ENCODE measurements at places on chromosomes 16 and 17.

DNA sequence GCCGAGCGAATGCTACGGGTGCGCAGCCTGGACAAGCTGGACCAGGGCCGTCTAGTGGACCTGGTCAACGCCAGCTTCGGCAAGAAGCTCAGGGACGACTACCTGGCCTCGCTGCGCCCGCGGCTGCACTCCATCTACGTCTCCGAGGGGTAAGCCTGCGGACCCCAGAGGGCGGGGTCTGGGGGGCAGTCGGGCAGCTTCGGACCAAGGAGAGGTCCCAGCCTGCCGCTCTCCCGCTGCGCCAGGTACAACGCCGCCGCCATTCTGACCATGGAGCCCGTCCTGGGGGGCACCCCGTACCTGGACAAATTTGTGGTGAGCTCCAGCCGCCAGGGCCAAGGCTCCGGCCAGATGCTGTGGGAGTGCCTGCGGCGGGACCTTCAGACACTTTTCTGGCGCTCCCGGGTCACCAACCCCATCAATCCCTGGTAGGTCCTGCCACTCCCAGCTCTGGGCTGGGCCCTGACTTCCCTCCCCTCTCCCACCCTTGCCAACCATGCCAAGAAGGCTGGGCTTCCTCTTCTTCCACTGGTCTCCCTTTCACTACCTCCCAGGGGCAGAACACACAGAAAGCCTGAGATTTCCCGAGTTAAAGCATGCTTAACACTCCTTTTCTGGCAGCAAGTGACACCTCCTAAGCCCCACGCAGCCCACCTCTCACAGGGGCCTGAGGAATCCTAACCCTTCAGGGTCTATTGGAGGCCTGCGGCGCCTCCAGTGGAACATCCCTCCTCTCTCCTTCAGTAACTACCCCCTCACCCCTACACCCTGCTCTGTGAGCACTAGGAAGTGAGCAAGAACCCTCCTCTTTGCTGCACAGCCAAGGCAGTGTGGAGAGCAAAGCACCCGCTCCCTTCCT is 3.2 kb downstream of the NAGS start:
- peak; percentile 23 for DNase-seq

- no peak for DNase-seq
Measured at GRCh38 chr17:57121308-57122042, 36.4 kb downstream of the AKAP1 start.

- no peak for DNase-seq
Measured at GRCh38 chr17:43628089-43628650, 33.6 kb downstream of the MEOX1 start.

GRCh38 chr16:51225878-51226277 is 74.8 kb upstream of the SALL1 start:
- no peak for DNase-seq

DNA sequence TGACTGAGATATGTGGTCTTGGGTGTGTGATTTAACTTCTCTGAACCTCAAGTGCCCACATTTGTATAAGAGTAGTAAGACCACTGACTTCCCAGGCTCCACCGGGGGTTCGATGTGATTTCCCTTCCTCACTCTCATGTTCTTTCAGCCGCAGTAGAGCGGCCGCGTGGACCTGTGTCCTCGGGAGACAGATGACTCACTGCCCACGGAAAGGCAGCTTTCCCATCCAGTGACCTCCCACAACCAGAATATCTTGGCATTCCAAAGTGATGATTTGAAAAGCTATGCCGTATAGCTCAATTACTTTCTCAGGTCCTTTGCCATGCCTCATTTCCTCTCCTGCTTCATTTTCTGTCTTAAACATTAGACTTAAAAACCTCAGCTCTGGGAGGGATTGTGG is 73.6 kb downstream of the IL21R start:
- no peak for DNase-seq

GRCh38 chr17:30378825-30379302 is at the start of gene CPD:
TSS of gene CPD (plus strand) at chr17:30378927. CDS start at chr17:30378981, 54 bp downstream.
- peak; percentile 98 for DNase-seq

- no peak for DNase-seq
Measured at GRCh38 chr16:68332411-68333121, 21.7 kb downstream of the PRMT7 start.

DNA sequence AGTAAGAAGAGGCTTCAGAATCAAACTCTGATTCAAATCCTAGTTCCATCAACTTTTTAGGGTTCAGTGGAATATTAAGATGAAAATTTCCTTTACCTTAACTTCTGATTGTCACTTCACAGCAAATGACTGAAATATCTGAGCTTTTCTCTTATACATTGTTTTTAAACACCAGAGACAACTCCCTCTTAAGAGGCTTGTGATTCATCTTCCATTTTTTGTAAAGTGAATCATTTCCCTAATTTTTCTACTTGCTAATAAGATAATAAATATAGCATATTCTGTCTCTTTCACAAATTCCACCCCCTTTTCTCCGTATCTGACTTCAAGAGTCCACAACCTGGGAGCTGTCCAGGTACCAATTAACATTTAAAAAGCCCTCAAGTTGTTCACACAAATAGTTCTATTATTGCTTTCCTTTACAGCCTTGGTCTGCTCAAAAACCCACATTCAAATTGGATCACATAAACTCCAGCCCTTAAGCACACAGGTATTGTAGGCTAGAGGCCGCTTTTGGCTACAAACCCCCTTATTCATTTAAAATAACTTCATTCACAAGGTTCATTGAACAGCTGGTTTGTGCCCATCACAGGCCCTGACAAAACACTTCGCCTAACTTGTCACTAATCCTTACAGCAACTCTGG is 14.1 kb upstream of the UTP6 start:
- no peak for DNase-seq
